ENCODE measurements at places on chromosomes 2 and 18.
A peak's percentile ranks its signal among the peaks of the same experiment; 100 is the strongest.

DNA sequence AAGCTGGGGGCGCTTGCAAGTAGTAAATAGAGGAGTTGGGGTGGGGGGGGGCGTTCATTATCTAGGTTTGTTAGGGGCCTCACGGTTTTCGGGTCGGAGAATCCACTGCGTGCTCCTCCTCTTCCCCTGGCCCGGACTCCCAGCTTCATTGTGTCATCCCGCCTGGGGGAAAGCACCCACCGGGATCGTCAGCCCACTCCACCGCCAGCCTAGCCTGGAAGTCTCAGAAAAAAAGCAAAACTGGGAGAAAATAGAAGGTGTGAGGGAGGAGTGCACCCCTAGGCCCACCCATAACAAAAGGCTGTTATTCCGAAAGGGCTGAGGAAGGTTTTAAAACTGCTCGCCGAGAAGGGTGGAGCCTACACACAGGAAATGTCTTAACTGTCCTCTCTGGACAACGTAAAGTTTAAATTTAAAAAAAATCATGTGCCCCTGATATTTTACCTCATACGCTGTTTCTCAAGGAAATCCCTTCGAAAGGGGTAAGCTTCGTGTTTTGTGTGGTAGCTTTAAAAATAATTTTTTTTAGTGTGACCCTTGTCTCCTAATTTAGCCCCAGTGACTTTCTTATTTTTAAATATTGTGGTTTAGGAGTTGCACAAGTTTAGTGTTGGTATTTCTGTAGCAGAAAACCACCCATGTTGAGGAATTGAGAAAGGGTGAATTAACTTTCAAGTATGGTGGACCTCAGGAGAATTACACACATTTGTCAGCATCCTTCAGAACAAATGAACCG is 104.2 kb downstream of the SPTBN1 start:
- DNase-seq = peak; percentile 79

DNA sequence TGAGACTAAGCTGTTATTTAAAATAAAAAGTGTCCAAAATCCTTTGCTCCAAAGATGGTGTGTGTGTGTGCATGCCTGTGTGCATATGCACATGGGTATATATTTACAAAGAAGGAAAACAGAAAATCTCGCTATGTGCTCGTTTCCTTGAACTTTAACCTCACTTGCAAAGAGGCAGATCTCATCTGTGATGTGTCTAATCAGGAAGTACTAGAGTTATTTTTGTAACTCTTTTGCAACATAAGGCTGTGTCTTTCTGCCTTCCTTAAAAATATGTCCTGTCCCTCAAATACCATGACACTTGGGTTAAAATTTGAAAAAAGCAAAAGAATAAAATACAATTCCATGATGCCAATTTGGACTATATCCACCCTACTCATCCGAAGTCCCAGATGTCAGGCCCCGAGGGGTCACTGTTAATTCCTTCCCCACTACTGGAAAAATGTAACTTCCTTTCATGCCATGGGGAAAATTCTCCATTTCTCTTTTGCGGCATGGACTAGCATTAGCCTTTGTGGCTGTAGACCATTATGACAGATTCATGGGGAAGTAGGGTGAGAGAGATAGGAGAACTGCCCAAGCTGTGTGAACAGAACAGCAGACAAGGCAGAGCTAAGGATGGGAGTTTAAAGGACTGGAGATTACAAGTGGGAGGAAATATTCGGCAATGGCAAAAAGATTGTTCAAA is 191.3 kb downstream of the MYO1B start:
- DNase-seq = peak; percentile 17

GRCh38 chr18:8607776-8608742 is 1.2 kb upstream of the RAB12 start:
- peak; percentile 80 for DNase-seq

DNA sequence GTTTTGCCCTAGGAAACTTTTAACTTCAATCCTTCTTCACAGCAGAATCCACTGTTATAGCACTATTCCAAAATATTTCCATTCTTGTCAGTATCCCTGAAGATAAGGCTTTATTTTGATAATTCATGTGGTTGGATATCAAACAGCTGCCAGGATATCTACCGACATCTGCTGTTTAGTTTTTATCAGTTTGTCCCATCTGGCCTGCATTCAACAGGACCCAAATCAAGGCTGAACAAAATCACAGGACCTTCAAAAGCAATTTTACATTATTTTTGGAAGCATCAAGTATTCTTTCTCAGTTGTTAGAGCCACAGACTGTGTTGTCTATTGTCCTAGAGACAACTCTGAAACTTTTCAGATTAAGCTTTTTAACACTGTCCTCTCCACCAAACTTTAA is 429.0 kb upstream of the PIK3C3 start:
- no peak for DNase-seq

- DNase-seq = no peak
These were observed 153.1 kb upstream of the THUMPD2 start for GRCh38 chr2:39932198-39932597.

- DNase-seq = no peak
These were observed 52.1 kb upstream of the PXDN start for GRCh38 chr2:1796232-1796930.

DNA sequence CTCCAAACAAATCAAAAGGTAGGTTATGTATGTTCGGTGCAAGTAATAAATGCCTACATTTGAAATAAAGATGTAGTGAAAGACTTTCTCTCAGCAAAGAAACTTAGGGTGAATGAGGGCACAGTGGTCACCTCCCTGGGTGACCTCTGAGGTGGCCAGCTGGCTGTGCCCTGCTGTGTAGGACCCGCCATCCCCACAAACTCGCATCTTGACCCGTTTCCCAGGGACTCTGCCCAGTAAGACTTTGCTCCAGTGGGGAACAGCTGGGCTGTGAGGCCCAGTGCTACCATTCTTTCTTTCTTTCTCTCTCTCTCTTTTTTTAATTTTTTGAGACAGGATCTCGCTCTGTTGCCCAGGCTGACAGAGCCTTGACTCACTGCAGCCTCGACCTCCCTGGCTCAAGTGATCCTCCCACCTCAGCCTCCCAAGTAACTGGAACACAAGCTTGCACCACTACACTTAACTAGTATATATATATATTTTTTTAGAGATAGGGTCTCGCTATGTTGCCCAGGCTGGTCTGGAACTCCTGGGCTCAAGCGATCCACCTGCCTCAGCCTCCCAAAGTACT is 8.2 kb upstream of the GAREM2 start:
- DNase-seq = no peak

- DNase-seq = peak; percentile 86
These were observed 10.0 kb downstream of the FAP start for GRCh38 chr2:162233197-162233596.

GRCh38 chr2:233464056-233464455 is 102.5 kb downstream of the USP40 start:
- no peak for DNase-seq

DNA sequence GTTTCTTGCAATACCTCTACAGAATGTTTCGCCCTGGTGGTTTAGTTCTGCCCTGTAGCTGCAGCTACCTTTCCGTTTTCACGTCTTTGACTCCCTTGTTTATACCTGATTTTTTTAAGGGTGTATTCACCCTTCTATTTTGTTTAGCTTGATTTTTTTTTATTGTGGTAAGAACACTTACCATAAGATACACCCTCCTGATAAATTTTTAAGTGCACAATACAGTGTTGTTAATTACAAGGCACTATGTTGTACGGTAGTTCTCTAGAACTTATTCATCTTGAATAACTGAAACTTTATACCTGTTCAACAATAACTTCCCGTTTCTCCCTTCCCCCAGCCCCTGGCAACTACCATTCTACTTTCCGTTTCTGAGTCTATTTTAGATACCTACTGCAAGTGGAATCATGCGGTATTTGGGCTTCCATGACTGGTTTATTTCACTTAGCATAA is 48.9 kb upstream of the NABP1 start:
- DNase-seq = no peak

DNA sequence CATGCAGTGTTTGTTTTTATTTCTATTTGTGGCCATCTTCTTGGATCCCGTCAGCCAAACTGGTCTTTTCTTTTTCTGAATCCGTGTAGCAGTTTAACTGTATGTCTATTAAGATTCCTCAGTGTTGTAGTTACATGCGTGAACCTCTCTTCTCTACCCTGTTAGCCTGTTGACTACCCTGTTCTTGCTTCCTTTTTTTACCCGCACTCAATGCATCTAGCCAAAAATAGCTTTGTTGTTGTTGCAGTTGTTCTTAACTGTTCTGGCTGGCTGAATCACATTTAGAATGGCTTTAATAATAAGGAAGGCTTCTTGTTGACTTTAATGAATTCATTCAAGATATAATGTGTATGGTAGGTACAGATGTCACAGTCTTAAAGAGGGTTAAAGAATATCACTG is 137.1 kb downstream of the LCLAT1 start:
- no peak for DNase-seq

DNA sequence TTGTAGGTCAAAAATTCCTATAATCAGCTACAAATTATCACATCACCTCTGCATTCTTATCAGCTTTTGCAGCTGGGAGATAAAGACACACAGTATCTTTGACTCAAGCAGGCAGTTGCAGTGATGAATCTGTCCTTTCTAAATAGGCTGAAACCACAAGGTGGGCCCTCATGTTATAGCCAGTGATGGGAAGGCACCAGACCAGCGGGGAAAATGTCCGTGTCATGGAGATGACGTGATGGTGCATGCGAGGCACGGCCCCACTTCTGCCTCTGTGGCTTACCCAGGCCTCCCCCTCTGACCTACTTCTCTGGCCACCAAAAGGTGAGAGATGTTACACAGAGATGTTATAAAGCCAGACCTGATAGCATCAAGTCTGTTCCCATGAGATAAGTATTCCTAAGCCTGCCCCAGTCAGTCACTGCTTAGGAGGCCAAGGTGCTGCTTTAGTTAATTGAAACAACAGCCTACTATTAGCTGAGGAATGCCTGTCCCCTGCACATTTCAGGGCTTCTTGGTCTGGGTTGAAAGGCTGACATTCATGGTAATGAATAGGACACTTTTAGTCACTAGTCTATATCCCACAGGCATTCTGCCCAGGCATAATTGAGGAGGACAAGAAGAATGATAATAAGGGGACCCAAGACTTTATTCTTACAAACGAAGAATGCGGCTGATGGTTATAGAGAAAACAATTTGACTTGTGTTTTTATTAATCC is 327.9 kb downstream of the LPIN1 start:
- DNase-seq = no peak

DNA sequence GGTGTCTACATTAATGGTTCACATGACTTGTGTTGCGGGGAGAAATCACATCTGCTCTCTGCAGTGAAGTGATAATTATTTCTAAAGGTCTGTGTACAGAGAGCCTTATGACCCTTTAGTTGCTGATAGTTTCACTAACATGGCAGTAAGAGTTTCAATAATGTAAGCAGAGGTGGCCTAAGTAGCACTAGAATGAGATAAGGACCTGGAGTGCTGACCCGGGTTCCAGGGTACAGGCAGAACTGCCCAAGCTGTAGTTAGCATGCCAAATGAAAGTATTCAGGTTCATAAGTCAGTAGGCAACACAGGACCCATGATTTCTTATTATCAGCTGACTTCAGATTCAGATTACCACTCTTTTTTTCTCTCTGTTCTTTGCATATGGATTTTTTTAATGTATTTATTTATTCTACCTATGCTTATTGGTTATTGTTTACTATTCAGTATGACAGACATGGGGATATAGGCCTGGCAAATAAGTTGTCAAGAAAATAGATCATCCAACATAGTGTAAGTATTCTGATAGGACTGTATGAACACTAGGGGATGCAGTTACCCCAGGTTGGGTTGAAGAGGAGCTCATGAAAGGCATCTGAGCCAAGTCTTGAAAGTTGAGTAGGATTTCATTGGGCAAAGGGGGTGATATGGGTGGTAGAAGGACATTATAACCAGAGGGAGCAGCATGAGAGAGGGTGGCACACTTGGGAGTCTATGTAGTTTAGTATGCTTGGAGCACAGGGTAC is 105.2 kb downstream of the CCDC85A start:
- DNase-seq = no peak

GRCh38 chr2:27296481-27296880 is 11.8 kb downstream of the UCN start:
- DNase-seq = no peak

GRCh38 chr2:17533546-17533945 is 7.0 kb upstream of the VSNL1 start:
- DNase-seq = no peak

- no peak for DNase-seq
These were observed 57.3 kb downstream of the TMEFF2 start for GRCh38 chr2:192137451-192137850.

DNA sequence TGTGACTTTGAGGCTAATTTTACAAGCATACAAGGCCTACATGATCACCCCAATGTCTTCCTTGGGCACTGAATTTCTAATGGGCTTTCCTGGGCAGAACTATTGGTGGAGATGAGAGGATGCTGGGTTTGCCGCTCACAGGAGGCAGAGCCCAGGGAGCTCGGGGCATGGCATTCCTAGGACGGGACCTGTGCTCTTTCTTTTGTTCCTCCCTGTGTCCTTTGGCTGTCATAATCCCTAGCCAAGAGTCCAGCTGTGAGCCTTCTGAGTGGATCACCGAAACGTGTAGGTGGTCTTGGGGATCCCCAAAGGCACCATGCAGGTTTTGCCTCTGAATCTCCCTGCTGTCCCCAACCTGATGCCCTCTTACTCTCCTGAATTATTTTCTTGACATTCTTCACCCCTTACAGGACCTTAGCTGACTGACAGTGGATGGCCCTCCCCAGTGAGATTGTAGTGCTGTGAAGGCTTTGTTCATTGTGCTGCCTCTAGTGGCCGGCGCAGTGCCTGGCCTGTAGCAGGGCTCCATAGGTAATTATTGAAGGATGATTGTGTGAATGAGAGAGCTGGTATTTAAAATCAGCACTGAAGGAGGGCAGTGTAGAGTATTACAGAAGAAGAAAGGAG is 221.9 kb downstream of the ZNF407 start:
- peak; percentile 32 for DNase-seq

GRCh38 chr2:224017957-224018356 is 21.1 kb downstream of the SERPINE2 start:
- no peak for DNase-seq

GRCh38 chr18:13501891-13502290 is 224.5 kb downstream of the FAM210A start:
- no peak for DNase-seq

DNA sequence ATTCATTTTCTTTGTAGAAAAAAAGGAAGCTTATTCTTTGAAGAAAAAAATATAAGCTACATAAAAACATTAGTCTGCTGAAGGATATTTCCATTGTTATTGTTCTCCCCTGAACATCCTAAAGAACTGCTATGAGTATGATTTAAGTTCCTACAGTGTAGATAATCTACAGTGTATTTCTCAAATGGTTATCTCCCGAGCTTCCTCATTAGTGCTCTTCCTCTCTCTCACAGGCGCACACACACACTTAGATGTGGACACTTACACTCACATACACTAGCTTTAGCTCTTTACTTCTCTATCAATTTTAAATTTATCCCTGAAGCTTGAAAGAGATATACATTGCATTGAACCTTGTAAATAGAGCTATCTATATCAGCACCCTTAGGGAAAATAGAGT is 681.0 kb downstream of the KCNJ3 start:
- DNase-seq = no peak

- peak; percentile 49 for DNase-seq
These were observed 149.2 kb downstream of the FAM210A start for GRCh38 chr18:13577091-13577697.

GRCh38 chr18:62751341-62751821 is 36.0 kb downstream of the PHLPP1 start:
- DNase-seq = peak; percentile 60
